ENCODE measurements at places on chromosomes 16 and 17.
A peak's percentile ranks its signal among the peaks of the same experiment; 100 is the strongest.

- DNase-seq = peak; percentile 34
Measured at GRCh38 chr17:38417210-38417951, 10.9 kb upstream of the ARHGAP23 start.

- no peak for DNase-seq
Measured at GRCh38 chr16:23048164-23048563, 101.1 kb downstream of the USP31 start.

DNA sequence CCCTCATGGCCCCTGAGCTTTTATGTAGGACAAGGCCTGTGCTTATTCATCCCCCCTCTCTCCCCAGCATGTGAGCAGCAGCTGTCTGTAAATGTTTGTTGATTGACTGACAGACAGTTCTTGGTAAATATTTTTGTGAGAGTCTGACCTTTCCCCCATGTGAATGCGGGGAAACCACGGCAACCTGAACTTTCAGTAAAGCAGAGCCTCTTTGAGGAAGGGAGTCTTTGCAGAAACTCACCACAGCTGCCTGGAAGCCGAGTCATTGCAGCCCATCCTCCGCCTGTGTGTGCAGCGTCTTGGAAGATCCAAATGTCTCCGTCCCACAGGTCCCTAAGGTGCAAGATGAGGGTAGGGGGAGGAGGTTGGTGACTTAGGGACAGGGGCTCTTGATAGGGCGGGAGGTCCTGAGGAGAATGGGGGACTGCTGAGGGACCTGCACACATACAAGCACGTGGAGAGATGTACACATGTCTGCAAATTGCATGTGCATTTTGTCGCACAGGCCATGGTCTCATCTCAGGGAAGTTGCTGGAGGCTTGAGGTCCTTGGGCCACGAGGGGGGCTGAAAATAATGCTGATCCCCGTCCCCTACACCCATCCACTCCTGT is 23.0 kb upstream of the IL21R start:
- DNase-seq = no peak

GRCh38 chr16:66676599-66676998 is 19.9 kb downstream of the CMTM4 start:
- no peak for DNase-seq

GRCh38 chr17:67260170-67260987 is 15.4 kb upstream of the HELZ start:
- no peak for DNase-seq

GRCh38 chr16:85924675-85925074 is 25.7 kb downstream of the IRF8 start:
- no peak for DNase-seq

- peak; percentile 26 for DNase-seq
Measured at GRCh38 chr16:8675183-8676159, 1.1 kb downstream of the ABAT start.

- no peak for DNase-seq
Measured at GRCh38 chr17:3988297-3989040, 24.2 kb upstream of the ATP2A3 start.

DNA sequence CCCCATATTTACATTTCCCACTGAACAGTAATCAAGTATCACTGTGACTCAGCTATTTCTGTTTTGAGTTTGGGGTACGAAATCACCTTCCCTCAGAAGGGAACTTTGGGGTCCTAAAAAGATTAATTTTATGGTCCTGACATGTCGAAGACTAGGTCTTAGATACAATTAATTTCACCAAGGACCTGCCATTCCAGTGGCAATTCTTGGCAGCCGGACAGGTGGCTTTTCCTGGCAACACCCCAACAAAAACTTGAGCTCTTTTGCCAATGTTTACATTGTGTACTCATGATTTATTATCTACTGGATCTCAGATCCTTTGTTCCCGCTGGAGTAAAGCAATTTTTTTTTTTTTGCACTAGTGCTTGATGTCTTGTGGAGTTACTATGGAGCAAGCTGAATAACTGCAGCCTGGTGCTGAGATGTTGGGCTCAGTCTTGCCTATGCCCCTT is 14.4 kb downstream of the SLFN5 start:
- no peak for DNase-seq

DNA sequence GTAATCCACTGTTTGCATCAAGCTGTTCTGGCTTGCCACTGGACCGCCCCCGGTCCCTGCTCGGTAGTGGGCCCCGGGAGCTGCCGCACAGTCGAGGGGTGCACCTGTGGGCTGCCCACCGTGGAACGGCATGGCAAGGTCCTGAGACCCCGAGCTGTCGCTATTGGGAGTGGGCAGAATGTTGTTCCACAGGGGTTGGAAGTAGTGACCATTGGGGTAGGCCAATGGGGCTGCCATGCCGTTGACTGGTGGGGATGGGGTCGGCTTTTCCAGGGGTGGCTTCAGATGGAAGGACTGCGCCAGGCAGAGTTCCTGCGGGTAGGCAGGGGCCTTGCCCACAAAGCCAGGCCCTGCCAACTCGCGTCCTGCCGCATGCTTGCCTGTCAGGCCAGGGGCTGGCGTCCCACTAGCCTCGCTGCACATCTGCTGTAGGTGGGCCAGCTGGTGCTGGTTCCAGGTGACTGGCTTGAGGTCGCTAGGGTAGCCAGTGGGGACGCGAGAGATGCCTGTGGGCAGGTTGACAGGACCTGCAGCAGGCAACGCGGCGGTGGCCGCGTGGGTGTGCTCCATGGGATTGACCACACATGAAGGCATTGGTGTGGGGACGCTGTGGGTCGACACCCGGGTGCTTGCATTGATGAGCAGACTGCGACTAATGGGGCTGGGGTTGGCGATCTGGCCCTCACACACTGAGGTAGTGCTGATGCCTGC is 14.8 kb downstream of the TRAF4 start:
- no peak for DNase-seq

DNA sequence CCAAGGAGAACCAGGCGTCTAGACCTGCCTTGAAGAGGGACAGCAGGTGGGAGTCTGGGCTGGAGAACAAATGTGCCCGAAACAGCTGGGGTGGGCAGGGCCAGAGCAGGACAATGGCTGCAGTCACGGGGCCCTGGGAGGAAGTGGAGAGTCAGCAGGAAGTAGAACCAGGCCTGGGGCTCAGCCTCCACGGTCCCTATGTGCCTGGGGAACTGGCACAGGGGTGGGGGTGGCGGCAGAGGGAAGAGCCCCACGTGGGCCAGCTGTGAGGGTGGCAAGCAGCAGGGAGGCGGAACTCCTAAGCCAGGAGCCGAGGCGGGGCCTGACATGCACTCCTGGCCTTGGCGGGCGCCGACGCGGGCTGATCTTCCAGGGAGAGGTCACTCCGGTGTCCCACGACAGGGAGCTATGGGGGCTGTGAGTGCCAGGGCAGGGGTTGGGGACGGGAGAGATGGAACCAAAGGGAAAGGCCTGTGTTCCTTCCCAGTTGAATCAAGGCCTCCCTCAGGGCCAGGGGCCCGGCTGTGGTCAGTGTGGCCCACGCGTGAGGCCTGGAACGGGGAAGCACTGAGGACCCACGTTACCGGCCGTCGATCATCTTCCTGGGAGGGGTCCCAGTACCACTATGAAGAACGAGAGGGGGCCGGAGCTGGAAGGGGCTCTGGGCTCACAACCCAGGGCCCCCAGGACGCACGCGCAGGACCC is 42.7 kb downstream of the TIMM22 start:
- no peak for DNase-seq

DNA sequence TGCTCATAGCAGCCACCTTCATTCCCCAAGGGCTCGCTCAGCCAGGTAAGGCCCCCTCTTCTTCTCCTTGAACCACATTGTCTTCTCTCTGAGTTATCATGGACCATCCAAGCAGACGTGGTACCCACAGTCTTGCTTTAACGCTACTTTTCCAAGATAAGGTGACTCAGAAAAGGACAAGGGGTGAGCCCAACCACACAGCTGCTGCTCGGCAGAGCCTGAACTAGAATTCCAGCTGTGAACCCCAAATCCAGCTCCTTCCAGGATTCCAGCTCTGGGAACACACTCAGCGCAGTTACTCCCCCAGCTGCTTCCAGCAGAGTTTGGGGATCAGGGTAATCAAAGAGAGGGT is 272 bp downstream of the CCL2 start:
- no peak for DNase-seq

DNA sequence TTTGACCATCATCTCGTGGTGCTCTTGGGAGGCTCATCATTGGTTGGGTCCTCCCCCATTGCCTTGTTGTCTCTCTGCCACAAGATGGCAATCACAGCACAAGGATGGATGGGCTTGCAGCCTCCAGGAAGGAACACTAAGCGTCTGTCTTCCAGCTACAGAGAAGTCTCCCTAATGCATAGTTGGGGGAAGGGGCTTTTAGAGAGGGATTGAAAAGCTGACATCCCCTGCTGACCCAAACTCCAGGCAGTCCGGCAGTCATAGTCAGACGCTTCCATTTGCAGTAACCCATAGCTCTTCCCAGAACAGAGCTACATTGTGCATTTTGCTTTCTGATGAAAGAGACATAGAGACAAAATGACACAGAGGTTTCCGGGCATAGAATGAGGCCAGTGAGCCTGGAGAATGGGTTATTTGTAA is 111.4 kb downstream of the UTP18 start:
- DNase-seq = peak; percentile 63

DNA sequence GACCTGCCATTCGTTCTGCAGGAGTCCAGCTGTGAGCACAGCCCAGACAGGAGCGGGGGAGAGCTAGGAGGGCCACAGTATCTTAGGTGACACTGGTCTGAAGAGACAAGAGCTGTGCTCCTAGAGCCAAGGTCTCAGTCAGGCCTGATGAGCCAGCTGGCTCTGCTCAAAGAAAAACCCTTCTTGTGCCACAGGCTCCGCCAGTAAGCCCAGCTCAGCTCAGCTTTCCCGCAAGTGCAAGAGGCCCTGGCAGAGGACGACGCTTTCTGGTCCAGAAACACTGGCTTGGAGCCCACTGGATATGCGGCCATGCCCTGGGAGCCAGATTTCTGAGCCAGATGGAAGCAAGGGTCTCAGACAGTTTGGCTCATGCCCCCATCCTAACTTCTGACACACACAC is 23.9 kb downstream of the PEMT start:
- DNase-seq = no peak

DNA sequence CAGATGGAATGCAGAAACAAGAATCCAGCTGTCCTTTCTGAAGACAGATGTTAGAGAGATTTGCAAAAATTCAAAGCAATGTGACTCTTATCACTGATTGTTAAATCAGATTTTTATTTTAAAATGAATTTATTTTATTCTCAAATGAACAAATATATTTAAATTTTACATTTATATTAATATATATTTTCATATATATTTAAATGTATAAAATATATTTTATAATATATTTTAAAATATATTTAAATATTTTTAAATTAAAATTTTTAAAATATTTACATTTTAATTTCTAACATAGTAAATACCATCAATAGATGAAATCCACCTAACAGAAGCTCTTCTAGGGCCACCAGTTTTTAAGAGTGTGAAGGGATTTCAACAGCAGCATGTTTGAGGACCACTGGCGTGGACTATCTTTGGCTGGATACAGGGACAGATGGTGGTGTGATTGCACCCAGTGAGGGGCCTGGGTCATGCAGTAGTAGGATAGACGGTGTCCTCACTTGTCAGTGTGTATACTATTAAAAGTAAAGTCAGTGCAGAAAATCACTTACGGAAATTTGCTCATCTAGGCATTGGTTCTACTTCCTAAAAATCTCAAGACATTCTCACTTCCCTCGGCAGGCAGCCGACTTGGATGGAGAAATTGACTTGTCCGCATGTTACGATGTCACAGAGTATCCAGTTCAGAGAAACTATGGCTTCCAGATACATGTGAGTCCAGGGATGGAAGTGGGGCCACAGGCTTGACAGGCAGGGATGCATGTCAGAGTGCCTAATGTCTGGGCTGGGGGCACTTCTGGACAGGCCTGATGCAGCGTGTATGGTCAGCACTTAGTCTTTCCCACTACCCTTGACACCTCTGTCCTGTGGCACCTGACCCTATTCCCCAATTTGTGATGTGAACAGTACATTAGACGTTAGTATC is 56.3 kb downstream of the PLD6 start:
- DNase-seq = no peak

GRCh38 chr16:24036038-24036543 is 200.3 kb downstream of the PRKCB start:
- no peak for DNase-seq

DNA sequence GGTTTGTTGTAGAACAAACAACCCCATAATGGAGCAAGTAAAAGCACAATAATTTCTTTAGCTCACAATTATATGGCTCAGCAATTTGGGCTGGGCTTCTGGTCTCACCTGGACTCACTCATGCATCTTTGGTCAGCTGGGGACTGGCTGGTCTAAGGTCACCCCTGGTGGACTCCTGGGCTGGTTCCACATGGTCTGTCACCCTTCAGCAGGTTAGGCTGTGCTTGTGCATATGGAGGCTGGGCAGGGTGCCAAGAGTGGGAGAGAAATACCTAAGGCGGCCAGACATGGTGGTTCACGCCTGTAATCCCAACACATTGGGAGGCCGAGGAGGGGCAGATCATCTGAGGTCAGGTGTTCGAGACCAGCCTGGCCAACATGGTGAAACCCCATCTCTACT is 27.0 kb upstream of the SMURF2 start:
- DNase-seq = no peak

- no peak for DNase-seq
Measured at GRCh38 chr17:34255841-34256240, 756 bp downstream of the CCL2 start.

- no peak for DNase-seq
Measured at GRCh38 chr17:28818819-28819221, 23.8 kb downstream of the FAM222B start.

DNA sequence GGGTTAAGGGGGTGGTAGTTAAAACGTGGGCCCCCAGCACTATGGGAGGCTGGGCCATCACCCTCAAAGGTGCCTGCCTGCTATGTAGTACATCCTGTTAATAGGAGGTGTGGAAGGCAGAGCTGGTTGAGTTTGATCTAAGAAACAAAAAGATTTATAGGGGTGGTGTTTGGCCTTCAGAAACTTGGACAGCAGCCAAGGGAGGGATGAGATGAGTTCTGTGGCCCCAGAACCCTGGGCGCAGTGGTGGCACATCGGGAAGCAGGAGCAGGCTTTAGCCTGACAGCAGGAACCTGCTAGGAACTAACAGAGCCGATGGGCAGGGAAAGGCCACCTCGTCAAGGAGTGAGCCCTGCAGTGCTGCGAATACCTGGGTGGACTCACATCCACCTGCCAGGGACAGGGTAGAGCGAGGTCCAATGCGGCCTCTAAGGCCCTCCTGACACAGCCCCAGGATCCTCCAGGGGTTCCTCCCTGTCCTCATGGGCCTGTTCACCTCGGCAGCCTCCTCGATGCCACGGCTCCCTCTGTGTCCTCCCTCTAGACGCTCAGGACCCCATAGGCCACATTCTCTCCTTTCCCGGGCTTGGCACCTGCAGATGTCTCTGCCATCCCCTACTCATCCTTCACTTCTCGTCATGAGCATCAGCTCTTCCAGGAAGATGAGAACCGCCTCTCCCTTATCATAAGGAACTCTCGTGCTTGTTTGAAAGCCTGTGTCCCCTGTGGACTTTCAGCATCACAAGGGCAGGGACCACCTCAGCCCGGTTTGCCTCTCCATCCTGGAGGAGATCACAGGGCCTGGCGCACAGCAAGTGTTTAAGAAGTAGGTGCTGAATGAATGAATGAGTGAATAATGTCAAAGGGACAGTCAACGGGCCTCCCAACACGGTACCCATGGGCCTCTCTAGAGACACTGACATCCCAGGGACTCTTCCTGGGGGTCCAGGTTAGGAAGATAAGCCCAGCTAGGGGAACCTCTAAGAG is 103.5 kb upstream of the TNRC6C start:
- DNase-seq = no peak
